ENCODE measurements at places on chromosomes 5 and 9.
A peak's percentile ranks its signal among the peaks of the same experiment; 100 is the strongest.

- no peak overlapping the region for H3K27ac ChIP-seq
- peaks cover 11% of the 10 kb centered on the region for H3K4me1 ChIP-seq
- H3K36me3 ChIP-seq = no peaks in the 10 kb centered on the region
- H3K4me3 ChIP-seq = peak overlapping the region; percentile 23
- no peak for DNase-seq
Observed at GRCh38 chr5:73625372-73625943, 538 bp upstream of the ARHGEF28 start.

- H3K27me3 ChIP-seq = no peaks in the 10 kb centered on the region
- H3K36me3 ChIP-seq = no peaks in the 10 kb centered on the region
- no peak overlapping the region for H3K4me3 ChIP-seq
- no peak overlapping the region for H3K27ac ChIP-seq
- H3K4me1 ChIP-seq = peaks cover 13% of the 10 kb centered on the region
Observed at GRCh38 chr5:142866563-142867275, 96.5 kb downstream of the ARHGAP26 start.

GRCh38 chr5:157390133-157390532 is 69.9 kb upstream of the NIPAL4 start:
- no peaks in the 10 kb centered on the region for H3K27me3 ChIP-seq
- H3K27ac ChIP-seq = peak overlapping the region; percentile 68
- peaks cover 13% of the 10 kb centered on the region for H3K4me1 ChIP-seq

DNA sequence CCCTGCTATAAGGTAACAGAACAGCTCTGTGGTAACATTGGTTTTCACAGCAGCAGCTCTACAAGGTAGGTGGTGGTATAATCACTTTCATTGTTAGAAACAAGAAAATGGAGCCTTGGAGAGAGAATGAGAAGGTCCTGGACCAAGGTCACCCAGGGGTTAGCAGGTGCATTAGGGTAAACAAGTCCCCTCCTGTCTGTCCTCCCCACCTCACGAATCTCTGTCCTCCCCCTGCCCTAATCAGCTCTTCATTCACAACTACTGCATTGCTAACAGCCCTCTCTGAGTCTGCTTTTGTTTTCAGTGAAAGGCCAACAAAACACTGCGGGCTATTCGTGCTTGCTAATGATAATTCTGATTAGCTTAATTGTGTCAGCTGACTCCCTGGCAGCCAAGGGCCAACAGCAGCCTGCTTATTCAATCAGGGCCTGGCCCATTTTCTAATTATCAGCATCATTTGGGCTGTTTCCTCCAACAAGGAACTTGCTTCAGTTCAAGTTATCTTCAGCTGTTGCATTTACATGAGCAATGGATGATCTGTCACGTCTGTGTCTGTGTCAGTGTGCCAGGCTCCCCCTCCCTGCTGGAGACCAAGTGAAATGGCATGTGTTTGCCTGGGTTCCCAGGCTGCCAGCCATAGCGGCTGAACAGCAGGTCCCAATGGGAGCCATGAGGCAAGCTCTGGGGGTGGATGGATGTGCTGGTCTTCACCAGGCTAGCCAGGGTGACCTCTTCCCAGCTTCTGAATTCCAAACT is 56.7 kb upstream of the EQTN start:
- H3K27me3 ChIP-seq = no peaks in the 10 kb centered on the region
- peaks cover 24% of the 10 kb centered on the region for H3K4me1 ChIP-seq
- no peaks in the 10 kb centered on the region for H3K36me3 ChIP-seq
- DNase-seq = no peak
- H3K27ac ChIP-seq = no peak overlapping the region

DNA sequence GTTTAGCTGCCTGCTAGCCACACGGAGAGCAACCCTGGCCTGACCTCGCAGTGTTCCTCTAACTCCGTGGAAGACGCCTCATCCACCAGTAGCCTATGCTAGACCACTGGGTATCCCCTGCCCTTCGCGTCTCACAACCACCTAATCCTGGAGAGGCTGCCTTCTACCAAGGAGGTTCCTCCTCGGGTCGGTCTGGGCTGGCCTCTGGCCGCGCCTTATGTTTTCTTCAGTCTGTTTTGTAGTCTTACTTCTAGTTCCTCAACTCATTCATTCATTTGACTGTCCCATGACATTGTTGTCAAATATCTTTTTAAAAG is 1.6 kb upstream of the TPM2 start:
- H3K27ac ChIP-seq = peak overlapping the region; percentile 47
- no peak for DNase-seq
- H3K36me3 ChIP-seq = peaks cover 7% of the 10 kb centered on the region
- peak overlapping the region; percentile 78 for H3K4me3 ChIP-seq
- peaks cover 18% of the 10 kb centered on the region for H3K4me1 ChIP-seq
- H3K27me3 ChIP-seq = no peaks in the 10 kb centered on the region

DNA sequence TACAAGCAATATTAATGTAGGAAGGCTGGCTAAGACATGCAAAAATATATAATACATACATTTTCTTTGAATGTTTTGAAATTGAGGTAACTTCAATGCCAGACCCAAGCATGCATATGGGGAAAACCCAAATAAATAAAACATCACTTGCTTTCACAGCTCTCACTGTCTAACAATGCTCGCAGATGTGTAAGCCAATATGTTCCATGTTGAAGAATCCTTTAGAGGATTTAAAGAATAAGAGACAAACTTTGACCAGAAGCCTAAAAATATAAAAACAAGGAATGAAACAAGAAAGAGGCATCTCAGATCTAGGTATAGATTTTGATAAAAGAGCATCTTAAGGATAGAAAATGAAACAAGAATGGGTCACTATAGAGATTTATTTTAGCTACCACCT is 354.2 kb downstream of the CDH10 start:
- H3K27me3 ChIP-seq = no peaks in the 10 kb centered on the region
- H3K27ac ChIP-seq = no peak overlapping the region
- no peaks in the 10 kb centered on the region for H3K4me1 ChIP-seq
- H3K4me3 ChIP-seq = no peak overlapping the region
- DNase-seq = no peak

DNA sequence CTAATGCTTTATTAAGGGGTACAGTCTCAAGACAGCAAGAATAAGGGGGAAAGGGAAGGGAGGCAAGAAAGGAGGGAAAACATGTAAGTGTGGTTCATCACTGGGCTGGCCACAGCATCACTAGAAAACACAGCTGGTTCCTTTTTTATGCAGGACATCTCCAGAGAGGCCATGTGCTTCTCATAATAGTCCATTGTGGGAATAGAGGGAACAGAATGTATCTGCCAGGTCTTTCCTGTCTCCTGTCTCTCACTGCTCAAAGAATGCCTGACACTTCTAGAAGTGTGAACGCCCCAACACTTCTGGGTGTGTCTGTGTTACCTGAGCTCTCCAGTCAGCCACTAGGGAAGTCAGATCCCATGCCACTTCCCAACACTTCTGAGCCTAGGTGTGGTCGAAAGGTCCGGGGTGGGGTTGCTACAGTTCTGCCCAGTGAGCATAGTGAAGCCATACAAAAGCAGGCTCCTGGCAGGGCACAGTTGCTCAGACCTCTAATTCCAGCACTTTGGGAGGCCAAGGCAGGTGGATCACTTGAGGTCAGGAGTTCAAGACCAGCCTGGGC is 255.6 kb upstream of the SLC30A5 start:
- no peak overlapping the region for H3K27ac ChIP-seq
- H3K4me3 ChIP-seq = no peak overlapping the region
- no peaks in the 10 kb centered on the region for H3K4me1 ChIP-seq
- no peaks in the 10 kb centered on the region for H3K36me3 ChIP-seq
- no peak for DNase-seq

GRCh38 chr9:125049212-125050049 is 93.9 kb downstream of the SCAI start:
- peaks cover under 1% of the 10 kb centered on the region for H3K36me3 ChIP-seq
- H3K4me3 ChIP-seq = no peak overlapping the region
- H3K4me1 ChIP-seq = no peaks in the 10 kb centered on the region
- H3K27ac ChIP-seq = no peak overlapping the region

GRCh38 chr9:113535756-113536155 is 72.2 kb downstream of the RGS3 start:
- H3K4me3 ChIP-seq = no peak overlapping the region
- no peaks in the 10 kb centered on the region for H3K27me3 ChIP-seq
- no peak overlapping the region for H3K27ac ChIP-seq
- H3K4me1 ChIP-seq = peaks cover 81% of the 10 kb centered on the region
- peaks cover 76% of the 10 kb centered on the region for H3K36me3 ChIP-seq
- no peak for DNase-seq

DNA sequence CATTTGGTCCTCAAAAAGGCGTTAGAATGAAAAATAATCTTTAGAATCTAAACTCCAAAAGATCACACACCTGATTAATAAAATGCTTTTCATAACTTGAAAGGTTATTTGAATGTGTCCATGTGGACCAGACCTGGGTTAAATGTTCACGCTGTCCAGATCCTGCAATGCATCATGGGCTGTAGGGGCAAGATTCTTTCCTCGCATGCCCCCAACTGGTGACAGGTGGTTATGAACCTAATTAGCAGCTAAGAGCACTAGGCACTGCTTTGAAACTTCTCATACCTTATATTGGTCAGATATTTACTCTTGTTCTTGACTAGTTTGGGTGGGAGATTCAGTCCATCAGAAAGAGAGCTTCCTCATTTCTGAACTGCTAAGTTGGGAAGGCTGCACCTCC is 19.3 kb upstream of the PIP5K1B start:
- peaks cover 2% of the 10 kb centered on the region for H3K27me3 ChIP-seq
- H3K4me3 ChIP-seq = no peak overlapping the region
- no peak overlapping the region for H3K27ac ChIP-seq
- H3K36me3 ChIP-seq = no peaks in the 10 kb centered on the region
- no peaks in the 10 kb centered on the region for H3K4me1 ChIP-seq

DNA sequence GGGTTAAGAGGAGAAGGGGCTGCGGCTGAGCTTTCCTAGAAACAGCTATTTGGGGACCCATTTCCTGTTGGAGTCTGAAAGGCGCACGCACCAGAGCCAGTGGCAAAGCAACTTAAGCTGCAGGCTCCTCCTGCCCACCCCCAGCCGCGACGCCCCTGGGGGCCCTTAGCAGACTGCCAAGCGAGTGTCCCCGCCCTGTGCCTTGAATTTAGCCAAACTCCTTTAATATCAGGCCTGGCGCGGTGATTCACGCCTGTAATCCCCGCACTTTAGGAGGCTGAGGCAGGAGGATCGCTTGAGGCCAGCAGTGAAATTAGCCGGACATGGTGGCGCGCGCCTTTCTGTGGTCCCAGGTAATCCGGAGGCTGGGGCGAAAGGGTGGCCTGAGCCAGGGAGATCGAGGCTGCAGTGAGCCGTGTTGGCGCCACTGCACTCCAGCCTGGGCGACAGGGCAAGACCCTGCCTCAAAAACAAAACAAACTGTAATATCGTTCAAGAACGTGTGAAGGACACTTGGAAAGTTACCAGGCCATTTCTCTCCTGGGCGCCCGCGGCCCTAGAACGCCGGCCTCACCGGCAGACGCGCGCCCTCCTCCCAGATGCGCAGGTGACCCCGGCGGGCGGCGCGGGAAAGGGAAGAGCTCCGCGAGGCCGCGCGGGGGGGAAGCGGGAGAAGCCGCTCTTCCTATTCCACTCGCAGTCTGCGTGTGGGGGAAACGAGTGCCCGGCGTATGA is 1.0 kb upstream of the F2R start:
- peaks cover 42% of the 10 kb centered on the region for H3K4me1 ChIP-seq
- peak; percentile 35 for DNase-seq
- H3K36me3 ChIP-seq = no peaks in the 10 kb centered on the region
- peaks cover 5% of the 10 kb centered on the region for H3K27me3 ChIP-seq
- peak overlapping the region; percentile 84 for H3K4me3 ChIP-seq
- H3K27ac ChIP-seq = no peak overlapping the region

DNA sequence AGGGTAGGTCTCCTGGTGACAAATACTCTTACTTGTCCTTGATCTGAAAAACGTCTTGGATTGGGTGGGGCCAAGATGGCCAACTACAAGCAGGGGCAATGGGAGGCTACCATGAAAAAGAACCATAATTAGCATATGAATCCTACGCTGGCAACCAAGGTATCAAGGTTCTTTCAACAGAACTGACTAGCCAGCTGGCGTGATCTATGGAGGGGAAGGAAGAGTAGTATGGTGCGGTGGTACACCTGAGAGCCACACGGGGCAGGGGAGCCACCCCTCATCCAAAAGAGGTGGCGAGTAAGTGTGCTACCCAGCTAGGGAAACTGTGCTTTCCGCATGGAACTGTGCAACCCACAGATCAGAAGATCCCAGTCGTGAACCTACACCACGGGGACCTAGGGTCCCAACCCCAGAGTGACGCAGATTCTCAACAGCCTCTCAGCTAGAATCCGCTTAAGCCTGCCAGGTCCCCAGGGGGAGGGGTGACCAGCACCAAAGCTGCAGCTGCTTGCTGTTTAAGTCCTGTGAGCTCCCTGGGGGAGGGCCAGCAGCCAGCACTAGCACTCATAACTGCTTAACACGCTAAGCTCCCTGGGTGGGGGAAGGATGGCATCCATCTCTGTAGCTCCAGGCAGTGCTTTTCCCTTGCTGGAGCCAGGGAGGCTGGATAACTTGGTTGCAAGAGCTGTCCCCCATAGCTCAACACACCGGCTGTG is 334.8 kb downstream of the FBXL17 start:
- no peak overlapping the region for H3K27ac ChIP-seq
- no peak for DNase-seq
- H3K4me3 ChIP-seq = no peak overlapping the region

GRCh38 chr9:15782106-15782505 is 229.3 kb downstream of the CCDC171 start:
- no peaks in the 10 kb centered on the region for H3K27me3 ChIP-seq
- H3K4me1 ChIP-seq = no peaks in the 10 kb centered on the region
- no peak for DNase-seq
- no peaks in the 10 kb centered on the region for H3K36me3 ChIP-seq

DNA sequence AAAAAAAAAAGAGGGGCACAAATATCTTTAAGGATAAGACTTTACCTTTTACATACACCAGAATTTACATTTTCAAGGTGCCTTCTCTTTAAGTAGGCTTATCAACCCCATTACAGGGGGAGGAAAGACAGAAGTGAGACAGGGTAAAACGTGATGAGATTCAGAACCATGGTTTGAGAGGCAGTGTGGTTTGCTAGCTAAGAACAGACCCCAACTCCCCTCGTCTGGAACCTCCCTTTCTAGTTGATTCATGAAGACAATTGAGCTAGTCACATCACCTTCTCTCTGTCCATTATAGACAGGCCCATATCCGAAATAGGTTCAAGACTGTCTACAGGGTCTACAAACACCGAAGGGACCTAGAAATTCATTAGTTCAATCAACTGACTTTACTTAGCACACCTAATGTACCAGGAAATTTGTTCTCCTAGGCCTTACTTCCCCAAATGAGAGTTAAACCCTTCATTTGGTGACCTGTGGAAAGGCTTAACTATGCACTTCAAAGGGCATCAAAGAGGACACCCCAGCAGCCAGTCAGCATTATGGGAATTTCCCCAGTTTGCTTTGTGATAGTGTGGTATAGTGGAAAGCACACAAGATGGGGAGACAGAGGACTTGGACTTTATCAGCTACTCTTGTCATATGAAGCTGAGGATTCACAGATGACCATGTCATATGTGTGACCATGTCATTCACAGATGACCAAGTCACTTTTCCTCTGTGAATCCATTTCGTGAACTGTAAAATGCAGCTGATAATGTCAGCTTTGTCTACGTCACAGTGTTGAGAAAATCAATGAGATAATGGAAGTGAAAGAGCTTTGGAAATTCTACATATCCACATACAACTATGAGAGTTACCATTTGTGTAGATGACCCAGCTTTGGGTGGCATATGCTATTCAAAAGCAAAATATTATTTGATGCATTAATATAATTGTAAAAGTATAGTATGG is 40.2 kb upstream of the CYFIP2 start:
- H3K4me1 ChIP-seq = peaks cover 17% of the 10 kb centered on the region
- DNase-seq = no peak
- no peak overlapping the region for H3K27ac ChIP-seq
- peaks cover 72% of the 10 kb centered on the region for H3K36me3 ChIP-seq
- H3K4me3 ChIP-seq = no peak overlapping the region

- H3K27me3 ChIP-seq = no peaks in the 10 kb centered on the region
- H3K4me1 ChIP-seq = peaks cover 34% of the 10 kb centered on the region
- peak; percentile 26 for DNase-seq
- H3K4me3 ChIP-seq = peak overlapping the region; percentile 100
- peak overlapping the region; percentile 98 for H3K27ac ChIP-seq
- peaks cover 2% of the 10 kb centered on the region for H3K36me3 ChIP-seq
Observed at GRCh38 chr9:128128836-128129590, 1.5 kb upstream of the PTGES2 start.

Data from natural killer cell (primary cell).